ENCODE measurements at places on chromosomes 2 and 18.

DNA sequence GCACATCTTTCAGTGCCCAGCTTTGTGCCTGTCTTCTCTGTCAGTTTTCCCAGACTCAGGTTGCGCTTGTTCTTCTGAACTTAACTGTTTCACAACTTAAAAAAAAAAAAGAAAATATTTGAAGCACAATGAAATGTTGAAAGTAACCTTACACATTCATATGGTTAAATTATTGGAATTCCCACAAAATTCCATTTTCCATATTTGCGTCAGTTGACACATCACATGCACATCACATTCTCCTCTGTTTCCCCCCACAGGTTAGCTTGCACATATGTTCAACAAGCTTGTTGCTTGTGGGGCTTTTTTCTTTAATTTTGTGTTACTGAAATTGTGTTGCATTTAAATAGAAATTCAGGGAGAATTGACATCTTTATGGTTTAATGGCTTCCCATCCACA, 8.3 kb downstream of the MYO1B start:
- no peak for DNase-seq

DNA sequence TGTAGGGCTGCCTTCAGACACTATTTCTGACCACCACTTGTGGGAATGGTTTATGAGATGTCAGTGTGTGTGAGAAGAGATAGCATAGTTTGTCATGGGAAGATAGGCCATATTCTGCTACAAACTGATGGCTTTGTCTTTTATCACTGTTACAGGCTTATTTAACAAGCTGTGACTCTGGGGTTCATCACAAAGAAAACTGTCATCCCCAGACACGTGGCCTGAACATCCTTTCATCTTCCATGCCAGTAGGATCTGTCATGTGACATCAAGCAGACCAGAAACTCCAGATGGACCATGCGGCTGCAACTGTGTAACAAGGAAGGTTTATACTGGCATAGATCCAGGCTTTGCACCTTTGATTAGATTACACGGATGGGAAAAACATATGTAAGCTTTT, 128.6 kb upstream of the KCNH7 start:
- no peak for DNase-seq

- no peak for DNase-seq
Measured at GRCh38 chr2:233571462-233571861, 4.9 kb upstream of the USP40 start.

DNA sequence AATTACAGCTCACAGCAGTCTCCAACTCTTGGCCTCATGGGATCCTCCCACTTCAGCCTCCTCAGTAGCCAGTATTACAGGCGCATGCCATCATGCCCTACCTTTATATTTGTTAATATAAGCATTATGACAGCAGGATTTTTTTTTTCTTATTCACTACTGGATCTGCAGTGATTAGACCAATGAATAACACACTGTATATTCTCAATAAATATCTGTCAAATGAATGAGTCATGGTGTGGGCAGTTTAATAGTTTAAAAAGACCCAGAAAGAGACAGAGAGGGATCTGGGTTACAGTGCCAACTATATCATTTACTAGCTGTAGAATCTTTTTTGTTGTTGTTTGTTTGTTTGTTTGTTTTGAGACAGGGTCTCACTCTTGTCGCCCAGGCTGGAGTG, 62.4 kb upstream of the LTBP1 start:
- no peak for DNase-seq

All from heart right ventricle (tissue), 16 donors.